ENCODE measurements at places on chromosomes 2 and 18.

DNA sequence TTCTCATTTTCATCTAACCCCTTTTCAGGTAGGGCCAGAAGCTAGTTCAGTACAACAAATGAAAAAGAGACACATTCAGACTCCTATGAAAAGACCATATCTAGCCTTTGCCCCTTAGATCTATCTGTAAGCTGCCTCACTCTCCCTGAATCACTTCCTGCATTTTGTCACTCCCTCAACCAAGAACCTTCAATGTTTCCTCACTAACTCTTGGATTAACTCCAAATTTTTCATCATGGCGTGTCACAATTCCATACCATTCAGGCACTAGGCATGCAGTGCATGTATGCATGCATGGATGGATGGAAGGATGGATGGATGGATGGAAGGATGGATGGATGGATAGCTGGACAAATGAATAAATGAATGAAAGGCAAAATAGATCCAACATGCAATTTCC lies 356.9 kb downstream of the TNS1 start:
- DNase-seq, result no peak

GRCh38 chr2:96209011-96209728 lies 543 bp upstream of the STARD7 start:
- no peak for DNase-seq

GRCh38 chr2:64455545-64455944 lies 1.6 kb downstream of the LGALSL start:
- DNase-seq, result no peak

GRCh38 chr18:63079114-63079513 lies 240.5 kb downstream of the BCL2 start:
- no peak for DNase-seq

- DNase-seq, result no peak
These were observed 32.9 kb downstream of the UBR3 start for GRCh38 chr2:169860149-169860548.

GRCh38 chr2:214286011-214286410 lies 124.8 kb upstream of the VWC2L start:
- no peak for DNase-seq
